ENCODE measurements at places on chromosomes 6 and 20.

GRCh38 chr6:1103945-1104623 is 207.8 kb upstream of the FOXQ1 start:
- DNase-seq: no peak

DNA sequence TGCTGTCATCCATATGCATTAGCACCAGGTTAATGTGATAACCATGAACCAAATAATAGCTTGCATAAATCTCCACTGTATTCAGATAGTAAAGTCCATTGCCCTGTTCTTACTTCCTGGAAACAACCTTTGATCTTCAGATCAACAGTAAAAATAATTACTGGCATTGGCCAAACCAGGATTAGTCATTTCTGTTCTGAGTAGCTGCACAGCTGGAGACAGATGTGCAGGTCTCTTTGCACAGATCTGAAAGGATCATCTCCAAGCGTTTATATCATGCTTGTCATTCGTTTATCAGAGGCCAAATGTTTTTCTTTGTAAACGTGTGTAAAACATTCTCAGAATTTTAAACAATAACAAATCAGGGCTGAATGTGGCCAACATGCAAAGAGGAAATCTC is 134.4 kb upstream of the HMGCLL1 start:
- no peak for DNase-seq

GRCh38 chr6:102984357-102984756 is 1590.8 kb downstream of the GRIK2 start:
- DNase-seq: no peak

DNA sequence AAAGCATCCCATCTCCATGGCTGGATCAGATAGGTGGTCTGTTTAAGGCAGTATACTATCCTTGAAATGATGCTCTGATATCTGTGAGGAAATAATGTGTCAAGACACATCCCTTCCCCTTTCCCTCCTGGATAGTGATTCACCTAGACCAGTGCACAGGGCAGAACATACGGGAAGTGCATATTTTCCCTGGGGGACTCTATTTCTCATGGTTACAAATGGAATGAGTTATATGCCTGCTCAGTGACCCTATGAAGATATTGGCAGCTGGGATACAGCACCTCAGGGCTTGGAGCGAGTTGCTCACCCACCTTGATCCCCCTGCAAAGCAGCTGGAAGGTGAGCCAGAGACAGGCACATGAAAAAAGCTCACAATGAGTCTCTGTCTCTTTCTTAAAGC is 67.5 kb upstream of the PRL start:
- no peak for DNase-seq
